Left lobe of liver (tissue), 2 donors: ENCODE measurements at places on chromosomes 7 and 10.

DNA sequence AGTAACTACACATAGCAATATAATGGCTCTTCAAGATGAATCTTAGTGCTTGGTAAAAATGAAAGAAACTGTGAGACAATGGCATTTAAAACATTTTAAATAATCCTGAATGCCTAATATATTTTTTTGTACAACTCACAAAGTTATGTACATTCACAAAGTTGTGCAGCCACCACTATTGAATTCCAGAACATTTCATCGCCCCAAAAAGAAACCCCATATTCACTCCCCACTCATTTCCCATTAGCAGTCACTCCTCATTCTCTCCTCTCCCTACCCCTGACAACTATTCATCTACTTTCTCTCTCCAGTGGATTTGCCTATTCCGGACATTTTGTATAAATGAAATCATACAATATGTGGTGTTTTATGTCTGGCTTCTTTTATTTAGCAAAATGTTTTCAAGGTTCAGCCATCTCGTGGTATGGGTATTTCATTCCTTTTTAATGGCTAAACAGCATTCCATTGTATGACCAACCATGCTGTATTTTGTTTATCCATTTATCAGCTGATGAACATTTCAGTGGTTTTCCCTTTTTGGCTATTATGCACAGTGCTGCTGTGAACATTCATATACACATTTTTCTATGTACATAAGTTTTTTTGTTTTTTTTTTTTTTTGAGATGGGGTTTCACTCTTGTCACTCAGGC, 34.7 kb downstream of the ENTPD7 start:
- no peak for DNase-seq

- DNase-seq: no peak
These were observed 915.8 kb downstream of the XPNPEP1 start for GRCh38 chr10:109007514-109007913.

- no peak for DNase-seq
These were observed 53.1 kb upstream of the TM9SF3 start for GRCh38 chr10:96639899-96640298.

DNA sequence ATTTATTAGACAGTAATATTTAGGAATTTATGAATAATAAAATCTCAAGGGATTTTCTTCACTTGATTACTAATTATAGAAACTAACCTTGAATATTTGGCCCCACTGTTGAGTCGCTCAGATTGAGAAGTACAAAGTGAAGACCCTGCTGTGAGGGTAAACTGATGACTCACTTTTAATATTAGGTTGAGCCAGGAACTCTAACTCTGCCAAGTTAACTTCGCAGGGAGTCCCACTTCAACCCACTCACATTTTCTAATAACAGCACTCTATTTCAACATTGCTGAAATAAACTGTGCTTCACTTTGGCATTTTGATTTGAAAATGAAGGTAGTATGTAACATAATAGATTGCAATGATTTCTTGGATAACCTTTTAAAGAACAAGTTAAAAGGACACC, 200.7 kb downstream of the POLR1F start:
- no peak for DNase-seq

DNA sequence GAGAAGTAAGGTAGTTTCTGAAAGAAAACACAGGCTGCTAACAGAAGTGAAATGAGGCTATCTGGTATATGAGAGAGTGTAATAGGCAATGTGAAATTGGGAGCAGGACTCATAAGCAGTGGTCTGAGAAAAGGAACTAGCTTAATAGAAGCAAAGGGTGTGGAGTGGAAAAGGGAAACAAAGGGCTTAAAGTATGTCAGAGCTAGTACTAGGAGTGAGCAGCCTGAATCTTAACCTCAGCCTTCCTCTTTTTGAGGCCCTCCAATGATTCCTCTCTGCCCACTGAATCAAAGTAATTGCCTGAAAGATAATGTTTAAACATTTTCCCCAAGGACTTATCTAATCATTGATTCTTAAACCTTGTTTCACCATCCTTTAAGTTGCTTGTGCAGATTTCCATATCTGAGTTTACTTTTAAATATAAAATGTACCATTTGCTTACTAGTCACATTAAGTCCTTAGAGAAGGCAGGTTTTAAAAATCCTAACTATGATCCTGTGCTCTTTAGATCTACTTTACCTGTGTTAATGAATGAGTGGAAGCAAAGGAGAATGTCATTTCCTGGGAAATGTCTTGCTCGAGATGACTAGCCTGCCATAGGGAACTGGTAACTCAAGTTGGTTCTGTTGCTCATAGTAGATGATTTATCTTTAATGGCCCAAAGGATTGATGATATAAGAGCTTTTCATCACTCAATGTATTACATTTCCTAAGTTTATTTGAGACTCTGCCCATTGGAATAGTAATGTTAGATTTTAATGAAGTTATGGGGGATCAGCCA, 155.0 kb downstream of the SKAP2 start:
- no peak for DNase-seq

DNA sequence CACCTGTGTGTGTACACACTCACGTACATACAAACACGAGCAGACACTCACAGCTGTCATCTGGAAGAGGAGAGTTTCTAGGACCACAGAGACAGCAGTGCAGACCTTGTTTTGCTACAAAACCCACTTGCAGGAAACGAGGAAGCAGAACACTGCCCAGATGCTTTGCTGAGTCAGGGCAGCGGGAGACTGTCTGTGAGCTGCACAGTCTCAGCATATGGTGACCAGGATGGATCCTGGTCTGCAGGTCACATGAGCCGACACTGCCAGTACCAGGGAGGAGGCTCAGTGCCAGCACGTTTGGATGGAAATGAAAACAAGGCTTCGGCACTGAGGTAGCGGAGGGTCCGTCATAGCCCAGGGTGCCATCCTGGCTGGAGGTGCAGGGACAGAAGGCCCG, 117.6 kb upstream of the DPP6 start:
- no peak for DNase-seq

DNA sequence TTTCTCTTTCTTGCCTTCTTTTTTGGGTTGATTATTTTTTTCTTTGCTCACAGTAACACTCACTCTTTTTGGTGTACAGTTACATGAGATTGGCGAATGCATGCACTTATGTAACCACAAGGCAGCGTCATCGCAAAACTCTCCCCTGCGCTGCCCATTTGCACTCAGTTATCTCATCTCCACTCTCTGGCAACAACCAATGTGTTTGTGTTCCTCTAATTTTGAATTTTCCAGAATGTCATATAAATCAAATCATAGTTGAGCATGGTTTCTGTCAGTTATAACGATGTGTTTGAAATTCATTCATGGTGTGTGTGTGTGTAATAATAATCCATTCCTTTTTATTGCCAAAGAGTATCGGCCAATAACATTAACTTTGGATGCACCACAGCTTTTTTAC, 23.0 kb upstream of the IGFBP3 start:
- DNase-seq: no peak

DNA sequence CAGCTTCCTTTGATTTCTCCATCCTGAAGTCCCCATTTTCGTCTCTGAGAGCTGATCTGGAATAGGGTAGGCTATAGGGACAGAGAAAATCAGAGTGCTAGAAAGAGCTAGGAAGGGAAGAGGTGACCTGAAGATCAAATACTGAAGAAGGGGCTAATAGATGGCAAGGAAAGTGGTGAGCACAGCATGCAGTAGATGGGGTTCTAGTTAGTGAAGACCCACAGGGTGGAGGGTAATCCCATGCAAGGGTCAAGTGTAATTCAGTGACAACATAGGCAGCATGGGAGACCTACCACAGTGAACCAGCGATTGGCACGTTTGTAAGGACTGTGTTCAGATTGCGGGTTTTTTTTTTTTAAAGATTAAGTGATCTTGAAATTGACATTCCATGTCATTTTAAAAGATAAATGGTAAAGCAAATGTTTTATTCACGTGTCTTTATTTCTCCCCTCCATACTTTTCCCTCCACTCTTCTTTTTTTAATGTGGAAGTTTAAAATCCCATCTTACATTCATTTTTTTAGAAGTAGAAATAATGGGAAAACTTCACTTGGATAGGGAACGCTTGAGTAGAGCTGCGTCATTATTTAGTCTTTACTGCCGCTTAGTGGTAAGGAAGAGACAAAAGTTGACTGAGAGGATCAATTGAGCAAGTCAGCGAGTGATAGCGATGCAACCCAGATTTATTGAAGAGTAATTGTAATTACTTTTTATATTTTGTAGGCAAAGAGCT, 21.0 kb upstream of the ABI1 start:
- DNase-seq: no peak

DNA sequence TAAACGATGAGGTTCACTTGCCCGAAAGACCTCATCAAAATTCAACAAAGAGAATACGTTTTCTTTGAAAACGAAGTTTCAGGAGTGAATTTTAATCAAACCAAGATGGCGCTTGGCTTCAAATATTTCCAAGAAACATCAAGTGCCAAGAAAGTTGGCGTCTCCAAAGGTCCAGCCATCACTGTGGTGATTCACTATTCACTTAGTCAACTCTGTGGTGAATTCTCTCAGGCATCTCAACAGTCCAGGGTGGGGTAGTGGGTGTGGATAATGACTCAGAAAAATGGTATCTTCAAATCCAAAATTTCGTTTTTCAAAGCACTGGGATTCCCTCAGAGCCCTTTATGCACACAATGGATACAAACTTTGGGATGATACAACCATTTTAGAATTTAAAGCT, 133.1 kb downstream of the SVIL start:
- no peak for DNase-seq

DNA sequence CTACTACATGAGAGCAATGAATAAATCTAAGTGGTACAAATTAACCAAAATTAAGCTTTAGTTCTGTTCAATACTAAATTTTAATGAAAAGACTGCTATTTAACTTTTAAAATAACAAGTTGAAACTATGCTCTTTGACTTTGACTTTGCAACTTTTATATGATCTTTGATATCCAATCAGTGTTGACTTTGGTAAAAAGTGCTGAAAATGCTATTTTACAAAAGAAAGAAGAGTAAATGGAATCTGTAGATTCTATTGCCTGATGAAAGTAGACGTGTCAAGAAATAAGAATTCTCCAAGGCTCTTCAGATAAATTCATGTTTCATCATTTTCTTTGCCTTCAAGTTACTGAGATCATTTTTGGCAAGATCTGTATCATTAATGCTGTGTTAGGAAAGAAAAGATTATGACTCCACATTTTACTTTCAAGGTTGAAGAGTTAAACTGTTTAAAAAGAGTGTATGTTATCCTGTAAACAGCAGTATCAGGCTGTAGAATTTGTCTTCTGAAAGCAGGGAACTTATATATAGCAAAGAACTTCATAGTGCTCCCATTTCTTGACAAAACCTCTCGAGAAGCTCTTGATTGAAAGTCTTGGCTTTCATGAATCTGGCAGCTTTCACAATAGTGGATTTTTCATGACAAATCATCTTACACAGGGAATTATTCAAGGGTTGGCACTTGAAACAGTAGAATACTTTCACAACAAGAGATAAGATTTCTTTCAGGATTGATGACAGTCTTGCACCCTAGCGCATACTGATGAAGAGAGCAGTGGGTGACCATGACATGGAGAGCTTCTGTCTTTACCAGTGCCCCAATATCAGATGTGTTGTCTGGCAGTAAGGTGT, 72.1 kb downstream of the PTEN start:
- DNase-seq: no peak

- no peak for DNase-seq
These were observed 17.1 kb upstream of the PRRT4 start for GRCh38 chr7:128378637-128379036.
